ENCODE measurements at places on chromosomes 2 and 18. TPM values are rescaled to one million over a fixed set of nuclear protein-coding genes. Genes with fewer than 3 reads are reported as not detected.

DNER gene
- total RNA-seq, result 11.8 TPM

CNRIP1 gene
- 1.6 TPM for total RNA-seq

LRPPRC gene
- total RNA-seq, result 92.1 TPM

SCYGR4 gene
- total RNA-seq, result not detected

CFAP221 gene
- total RNA-seq, result 0.14 TPM

EHD3 gene
- 7.4 TPM for total RNA-seq

SALL3 gene
- total RNA-seq, result not detected

KHK gene
- total RNA-seq, result 9.8 TPM

ARHGEF33 gene
- total RNA-seq, result 0.16 TPM

LIPG gene
- 0.24 TPM for total RNA-seq

LYG2 gene
- not detected for total RNA-seq

TMEM178A gene
- 0.10 TPM for total RNA-seq

ANO7 gene
- 1.6 TPM for total RNA-seq

HOXD3 gene
- 0.11 TPM for total RNA-seq

CPLX4 gene
- total RNA-seq, result not detected

MEP1B gene
- 0.04 TPM for total RNA-seq

SERPINB11 gene
- 0.03 TPM for total RNA-seq

Data from A549 treated with AZD2906 at 1 μM for 4 hours (cell line).